ENCODE measurements at places on chromosomes 7 and 10.

DNA sequence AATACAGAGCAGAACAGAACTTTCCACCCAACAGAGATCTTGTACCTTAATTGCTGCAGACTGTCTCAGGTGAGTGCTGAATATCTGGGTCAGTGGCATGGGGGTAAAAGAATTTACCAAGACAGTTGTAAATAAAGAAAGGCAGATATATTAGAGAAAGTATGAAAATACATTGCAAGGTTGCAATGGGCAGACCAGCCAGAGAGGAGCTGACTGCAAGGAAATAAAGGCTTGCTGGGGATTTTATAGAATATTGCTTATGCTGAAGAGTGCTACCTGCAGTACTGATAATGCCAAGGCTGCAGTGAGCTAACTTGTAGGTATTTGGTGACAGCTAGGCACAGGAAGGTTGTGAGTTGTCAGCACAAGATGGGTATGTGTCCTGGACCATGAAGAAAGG lies 171.0 kb upstream of the TRIM24 start:
- DNase-seq, result no peak

DNA sequence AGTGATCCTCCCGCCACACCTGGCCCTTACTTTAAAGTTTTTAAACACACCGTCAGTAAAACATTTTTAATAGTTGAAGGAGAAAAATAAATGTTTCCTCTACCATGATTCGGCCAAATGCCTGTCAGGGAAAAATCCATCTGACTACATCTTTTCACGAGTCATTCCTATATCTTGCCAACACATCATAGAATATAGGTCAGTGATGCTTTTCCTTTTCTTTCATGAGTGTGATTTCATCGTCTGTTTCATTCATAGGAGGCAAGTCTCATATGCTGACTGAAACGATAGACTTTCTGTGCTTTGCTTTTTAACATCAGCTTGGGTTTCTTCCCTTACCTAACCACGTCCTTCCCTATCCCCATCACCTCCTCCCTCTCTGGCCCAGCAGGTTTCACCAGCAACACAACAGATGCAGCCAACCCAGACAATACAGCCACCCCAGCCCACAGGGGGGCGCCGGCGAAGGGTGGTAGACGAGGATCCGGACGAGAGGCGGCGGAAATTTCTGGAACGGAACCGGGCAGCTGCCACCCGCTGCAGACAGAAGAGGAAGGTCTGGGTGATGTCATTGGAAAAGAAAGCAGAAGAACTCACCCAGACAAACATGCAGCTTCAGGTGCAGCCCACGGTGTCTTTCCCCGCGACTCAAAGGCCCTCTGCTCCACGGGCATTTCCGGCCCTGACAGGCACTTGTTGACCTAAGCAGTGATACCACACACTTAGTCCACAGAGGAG lies 149.2 kb downstream of the TRIL start:
- DNase-seq, result peak; percentile 35

- no peak for DNase-seq
Measured at GRCh38 chr10:133126431-133127290, 33.4 kb upstream of the KNDC1 start.

DNA sequence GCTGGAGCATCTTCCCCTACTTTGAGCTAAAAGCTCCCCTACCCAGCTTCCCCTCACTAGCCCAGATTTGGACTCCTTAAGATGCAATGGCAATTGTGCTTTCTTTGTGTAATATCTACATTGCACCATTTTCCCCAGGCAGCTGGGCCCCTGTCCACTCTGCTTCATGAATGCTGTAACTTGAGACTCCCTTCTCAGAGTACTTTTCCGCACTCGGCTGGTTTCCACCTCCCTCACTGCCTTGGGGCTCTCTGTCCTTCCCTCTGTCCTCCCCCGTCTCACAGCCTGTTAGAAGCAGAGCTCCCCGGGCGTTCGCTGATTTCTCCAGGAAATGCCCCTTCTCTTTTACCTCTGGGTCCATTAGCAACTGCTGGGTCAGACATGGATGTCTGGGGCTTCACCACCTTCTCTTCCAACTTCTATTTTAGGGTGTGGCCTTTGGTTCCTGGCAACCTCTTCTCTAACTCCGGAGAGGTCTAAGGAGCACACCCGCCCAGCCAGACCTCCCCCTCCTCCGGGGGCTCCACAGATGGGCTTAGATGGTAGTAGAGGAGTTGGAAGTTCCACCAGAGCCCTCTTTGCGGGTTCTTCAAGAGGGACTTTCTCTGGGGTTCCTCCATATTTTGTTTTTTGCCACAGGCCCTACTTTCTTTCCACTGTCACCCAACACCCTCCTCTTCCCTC lies 2.9 kb upstream of the TMEM72 start:
- no peak for DNase-seq

DNA sequence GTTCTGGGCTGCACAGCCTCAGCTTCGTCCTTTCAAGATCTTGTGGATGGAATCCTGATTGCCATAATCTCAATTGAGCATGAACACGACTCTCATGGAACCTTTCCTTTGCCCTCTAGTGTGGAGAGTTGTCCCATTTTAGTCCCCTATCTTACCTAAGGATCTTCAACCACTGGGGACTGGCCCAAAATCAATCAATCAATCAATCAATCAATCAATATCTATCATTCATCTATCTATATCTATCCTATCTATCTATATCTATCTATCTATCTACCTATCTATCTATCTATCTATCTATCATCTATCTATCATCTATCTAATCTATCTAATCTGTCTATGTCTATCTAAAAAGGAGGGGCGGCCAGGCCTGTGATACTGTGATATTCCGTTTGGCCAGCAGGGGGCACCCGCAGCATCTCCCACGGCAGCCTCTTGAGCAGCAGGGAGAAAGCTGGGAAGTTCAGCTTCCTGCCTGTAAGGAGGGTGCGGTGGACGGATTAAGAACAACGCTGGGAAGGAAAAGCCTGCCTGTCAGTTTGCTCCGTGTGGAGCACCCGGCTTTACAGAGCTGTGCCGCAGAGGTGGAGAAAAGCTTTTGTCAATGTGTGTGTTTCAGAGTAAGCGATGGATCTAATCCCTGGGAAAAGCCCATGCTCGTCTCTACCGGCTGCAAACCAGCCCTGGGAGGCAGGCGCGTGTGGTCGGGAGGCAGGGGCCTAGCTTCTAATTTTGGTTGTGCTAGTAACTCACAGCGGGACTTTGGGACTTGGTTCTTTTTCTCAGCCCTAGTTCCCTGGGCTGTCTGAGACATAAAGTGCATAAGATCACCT lies 124.9 kb downstream of the SH2D4B start:
- peak; percentile 80 for DNase-seq
